ENCODE measurements at places on chromosomes 1 and 21.
A peak's percentile ranks its signal among the peaks of the same experiment; 100 is the strongest.

DNA sequence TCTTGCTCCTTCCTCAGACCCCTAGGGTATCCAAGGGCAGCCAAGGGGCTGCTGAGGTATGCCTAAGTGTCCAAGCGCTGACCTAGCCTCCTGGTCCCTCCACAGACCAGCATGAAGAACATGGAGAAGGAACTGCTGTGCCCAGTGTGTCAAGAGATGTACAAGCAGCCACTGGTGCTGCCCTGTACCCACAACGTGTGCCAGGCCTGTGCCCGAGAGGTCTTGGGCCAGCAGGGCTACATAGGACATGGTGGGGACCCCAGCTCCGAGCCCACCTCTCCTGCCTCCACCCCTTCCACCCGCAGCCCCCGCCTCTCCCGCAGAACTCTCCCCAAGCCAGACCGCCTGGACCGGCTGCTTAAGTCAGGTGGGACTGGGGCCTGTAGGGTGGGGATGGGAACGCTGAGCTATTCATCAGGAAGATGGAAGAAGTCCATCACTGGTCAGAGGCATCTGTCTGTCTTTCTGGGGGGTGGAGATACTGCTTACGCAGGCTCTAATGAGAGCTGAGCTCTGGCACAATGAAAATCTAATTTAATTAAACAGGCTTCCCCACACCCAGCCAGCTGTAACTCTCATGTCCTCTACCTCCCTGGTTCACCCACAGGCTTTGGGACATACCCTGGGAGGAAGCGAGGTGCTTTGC lies 1.8 kb downstream of the TRIM46 start:
- ATAC-seq = no peak

DNA sequence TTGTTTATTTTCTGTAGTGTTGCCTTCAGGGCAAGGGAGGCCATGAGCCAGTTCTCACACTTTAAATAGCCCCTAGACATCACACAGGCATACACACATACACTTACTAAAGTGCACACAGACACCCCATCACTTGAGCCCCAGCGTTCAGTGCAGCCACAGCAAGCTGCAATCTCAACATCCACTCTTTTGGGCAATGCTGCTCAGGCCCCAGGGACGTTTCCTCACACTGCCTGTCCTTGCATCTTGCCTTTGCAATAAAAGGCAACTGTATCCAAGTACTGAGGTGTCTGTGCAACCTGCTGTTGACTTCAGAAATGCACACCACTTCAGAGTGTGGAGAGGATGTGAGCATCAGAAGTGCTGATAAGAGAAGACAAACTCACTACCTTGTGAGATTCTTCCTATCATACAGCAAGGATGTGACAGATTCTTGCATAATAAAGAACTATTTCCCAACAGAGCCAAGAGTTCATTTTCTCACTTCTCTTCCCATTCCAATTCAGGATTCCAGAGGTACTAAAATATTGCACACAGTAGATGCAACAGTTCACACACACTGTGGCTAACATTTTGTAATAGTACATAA lies 36.2 kb downstream of the IRF2BP2 start:
- ATAC-seq = no peak

DNA sequence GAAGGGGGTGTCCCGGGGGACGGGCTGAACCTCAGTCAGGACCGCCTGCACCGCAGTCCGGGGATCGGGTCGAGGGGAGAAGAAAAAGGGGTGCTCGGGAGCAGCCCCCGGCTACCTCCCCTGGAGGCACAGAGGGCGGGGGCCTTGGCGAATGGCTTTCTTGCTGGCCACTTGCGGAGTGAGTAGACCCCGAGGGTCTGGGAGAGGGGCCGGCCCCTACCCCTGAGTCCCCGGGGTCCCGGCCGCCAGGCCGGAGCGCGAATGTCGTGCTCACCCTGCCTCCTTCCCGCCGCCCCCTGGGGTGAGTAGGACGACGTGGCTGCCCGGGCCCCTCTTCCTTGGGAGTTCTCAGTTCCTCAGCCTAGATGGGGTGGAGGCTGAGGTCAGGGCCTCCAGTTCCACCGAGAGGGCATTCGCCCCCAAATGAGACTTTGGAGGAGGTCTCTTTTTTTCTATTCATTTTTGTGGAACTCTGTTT lies 113.0 kb downstream of the OSBPL9 start:
- peak; percentile 61 for ATAC-seq

- no peak for ATAC-seq
Measured at GRCh38 chr1:216457356-216457755, 34.1 kb upstream of the USH2A start.

- no peak for ATAC-seq
Measured at GRCh38 chr1:161955606-161956005, 68.1 kb downstream of the OLFML2B start.

GRCh38 chr1:210129092-210129491 lies 103.5 kb upstream of the SERTAD4 start:
- ATAC-seq = no peak

GRCh38 chr21:36149788-36150711 lies 6.6 kb upstream of the DOP1B start:
- ATAC-seq = peak; percentile 94

DNA sequence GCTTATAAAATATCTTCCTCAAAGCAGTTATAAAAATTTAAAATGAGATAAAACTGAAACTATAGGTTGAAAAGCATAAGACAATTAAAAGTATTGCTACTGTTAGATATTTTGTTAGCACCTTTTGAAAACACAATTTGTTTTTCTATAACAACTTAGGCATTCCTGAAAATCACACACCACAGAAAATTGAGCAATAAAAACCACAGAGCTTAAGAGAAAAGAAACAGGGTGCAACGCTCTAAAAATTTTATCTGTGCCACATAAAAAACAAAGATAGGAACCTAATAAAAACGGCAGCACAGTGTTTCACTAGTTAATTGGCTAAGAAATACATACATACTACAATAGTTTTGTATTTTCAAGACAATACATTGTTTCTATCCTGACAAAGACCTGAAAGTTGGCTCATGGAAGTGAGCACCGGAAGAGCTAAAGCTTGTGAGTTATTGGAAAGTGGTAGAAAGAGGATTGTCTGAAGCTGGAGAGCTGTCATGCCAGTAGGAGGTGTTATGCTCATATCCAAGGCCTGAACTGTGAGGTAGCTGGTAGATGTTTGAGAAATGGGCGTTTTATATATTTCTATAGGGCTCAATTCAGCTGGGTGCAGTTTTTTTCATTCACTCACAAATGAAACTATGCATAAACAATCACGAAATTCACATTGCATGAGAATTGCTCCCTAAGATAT lies 45.8 kb downstream of the RGS7 start:
- ATAC-seq = no peak

DNA sequence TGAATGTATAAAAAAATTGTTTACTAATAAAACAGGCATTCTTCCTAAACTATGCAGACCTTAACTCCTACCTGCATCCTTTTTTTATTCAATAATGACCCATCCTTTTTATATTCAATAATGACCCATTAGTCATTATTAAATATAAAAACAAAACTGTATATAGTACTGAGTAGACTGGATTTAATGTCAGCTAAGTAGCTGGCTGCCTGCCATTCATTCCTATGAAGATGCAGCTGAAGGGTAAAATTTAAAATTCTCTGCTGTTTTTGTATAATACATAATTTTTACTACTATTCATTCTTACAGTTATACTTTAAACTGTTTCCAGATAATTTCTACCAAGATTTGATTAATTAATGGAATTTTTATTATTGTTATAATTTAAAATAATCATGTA lies 79.3 kb downstream of the DENND1B start:
- ATAC-seq = no peak

DNA sequence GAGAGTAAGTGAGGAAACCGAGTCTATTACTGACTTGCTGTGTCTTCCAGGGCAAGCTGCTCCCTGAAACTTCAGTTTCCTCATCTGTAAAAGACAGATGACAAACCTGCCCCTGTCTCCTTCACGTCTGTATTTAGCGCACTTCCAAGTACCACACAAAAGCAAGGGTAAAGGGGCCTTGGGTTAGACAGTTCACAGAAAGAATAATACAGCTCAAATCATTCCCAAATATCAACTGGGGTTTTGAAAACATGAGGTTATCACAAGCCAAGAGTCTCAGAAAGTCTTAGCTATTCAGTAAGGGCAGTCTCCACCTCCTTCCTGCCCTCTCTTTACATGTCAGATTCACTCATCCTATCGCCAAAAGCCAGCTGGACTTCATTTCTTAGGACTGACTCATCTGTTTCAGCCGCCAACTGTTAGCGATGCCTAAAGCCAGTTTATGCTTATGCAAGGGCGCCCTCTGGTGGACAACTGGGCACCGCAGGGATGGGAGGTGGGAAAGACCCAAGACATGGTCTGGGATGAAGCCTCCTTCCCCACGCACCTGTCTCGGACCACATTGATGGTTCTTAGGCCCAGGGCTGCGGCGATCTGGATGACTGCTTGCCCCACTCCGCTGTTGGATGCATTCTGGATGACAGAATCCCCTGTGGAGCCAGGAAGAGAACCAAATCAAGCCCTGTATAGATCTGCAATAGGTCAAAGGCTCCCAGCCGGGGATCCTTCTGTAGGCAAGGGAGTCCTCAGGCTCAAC lies 21.1 kb upstream of the SRSF4 start:
- peak; percentile 86 for ATAC-seq

DNA sequence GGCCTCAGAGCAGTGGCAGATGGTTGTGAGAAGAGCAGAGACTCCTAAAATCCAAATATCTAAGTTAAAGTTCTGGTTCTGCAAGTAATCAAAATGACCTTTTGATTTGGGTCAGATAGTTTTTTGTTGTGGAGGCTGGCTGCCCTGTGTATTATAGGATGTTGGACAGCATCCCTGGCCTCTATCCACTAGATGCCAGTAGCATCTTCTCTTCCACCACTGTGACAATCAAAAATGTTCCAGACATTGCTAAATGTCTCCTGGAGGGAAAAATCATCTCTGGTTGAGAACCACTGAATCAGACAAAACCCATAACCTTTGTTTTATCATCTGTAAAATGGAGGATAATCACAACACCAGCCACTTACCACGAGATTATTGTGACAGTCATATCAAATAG lies 5.9 kb upstream of the DPT start:
- no peak for ATAC-seq

DNA sequence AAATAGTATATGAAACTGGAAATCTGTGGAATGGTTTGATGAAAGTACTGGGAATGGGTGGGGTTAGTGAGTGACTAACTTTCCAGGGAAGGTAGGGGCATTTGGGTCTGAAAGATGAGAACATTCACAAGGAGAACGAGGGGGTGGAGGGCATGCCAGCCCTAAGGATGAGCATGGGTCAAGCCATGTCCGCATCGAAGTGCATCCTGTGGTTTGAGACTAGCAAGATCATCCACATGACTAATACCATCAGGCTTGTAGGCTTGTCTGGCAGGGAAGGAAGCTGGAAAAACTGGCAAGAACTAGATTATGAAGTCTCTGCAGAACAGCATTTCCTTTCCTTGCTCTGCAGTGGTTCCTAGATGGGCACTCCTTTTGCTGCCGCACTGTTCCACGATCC lies 70.4 kb upstream of the UBE2U start:
- no peak for ATAC-seq

- ATAC-seq = peak; percentile 36
Measured at GRCh38 chr1:182889997-182890396, 50.9 kb downstream of the DHX9 start.

GRCh38 chr1:225653463-225654276 lies 747 bp upstream of the ENAH start:
- peak; percentile 60 for ATAC-seq

- ATAC-seq = no peak
Measured at GRCh38 chr1:158577561-158577960, 2.1 kb downstream of the OR10X1 start.

- ATAC-seq = no peak
Measured at GRCh38 chr1:248625971-248626370, 8.9 kb downstream of the OR2T11 start.

DNA sequence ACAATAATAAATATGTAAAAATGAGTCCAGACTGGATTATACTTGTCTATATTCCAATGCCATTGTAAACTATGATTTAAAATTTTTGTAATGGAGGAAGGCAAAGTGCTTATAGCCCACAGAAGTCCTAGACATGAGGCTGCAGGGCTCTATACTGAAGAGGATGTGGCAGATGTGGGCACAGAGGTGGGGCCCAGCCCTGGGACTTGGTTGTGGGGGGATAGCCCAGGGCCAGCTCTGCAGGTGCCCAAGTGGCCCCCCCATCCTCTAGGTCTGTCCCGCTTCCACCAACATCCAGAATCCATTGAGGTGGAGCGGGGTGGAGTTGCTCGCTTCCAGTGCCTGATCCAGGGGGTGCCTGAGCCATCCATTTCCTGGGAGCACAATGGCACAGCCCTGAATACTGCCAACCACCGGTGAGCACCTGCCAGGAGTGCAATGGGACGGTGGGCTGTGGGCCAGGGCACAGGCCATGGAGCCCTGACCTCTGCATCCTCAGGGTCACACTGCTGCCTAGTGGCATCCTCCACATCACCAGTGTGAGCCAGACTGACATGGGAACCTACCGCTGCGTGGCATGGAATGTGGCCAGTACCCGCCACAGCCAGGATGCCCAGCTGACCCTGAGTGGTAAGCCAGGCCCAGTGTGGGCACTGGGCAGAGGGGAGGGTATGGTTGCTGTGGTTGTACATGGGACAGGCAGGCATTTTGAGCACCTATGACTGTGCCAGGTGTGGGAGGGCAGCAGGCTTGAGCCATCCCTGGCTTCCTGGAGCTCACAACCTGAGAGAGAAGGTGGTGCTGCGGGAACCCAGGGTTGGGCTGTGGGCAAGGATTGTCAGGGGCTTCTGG lies 21.0 kb downstream of the SLC27A3 start:
- ATAC-seq = no peak

DNA sequence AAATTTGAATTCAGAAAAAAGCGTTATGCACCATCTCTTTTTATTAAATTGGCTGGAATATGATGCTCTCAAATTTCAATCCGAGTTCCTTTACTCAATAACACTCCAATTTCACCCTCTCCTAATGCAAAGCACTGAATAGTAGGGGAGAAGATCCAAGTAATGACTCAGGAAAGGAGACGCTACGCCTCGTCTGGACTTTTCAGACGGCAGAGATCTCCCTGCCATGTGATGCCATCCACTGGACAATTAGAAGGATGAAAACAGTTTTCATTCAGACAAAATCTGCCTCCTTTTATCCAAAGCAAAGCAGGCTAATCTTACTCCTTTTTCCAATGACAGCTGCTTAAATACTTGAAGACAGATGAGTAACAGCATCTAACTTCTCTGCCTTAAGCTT lies 242.4 kb upstream of the GREM2 start:
- ATAC-seq = no peak

- ATAC-seq = no peak
Measured at GRCh38 chr1:157245823-157246222, 107.6 kb upstream of the ETV3 start.

DNA sequence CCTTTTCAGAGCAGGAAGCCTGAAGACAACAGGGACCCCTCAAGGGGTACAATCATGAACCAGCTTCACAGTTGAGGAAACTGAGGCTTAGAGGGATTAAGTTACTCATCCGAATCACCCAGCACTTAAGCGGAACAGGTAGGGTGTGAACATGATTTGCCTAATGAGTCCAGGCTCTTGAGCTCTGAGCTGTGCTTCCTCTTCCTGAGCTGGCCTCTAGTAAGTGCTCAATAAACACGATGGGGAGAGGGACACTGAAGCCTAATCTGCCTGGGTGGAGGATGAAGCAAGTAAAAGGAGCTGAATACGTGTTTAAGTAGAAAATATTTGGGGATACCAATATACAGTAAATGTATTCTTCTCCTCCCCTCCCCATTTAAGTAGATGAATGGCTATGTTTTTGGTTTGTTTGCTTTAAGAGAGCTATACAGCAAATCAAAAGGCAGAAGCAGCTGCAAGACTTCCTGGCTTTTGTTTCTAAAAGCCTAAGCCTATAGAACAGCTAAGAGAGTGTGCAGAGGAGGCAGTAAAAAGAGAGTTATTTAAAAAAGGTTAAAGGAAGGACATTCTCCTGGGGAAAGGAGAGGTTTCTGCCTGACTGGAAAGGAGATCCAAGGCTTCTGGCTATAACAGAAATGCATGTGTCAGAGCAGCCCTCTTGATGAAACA lies 20.5 kb downstream of the STPG1 start:
- ATAC-seq = peak; percentile 77

Data from stimulated activated memory B cell treated with anti-CD40 and anti-IgM and Interleukin-4, amounts not matched to agents 10 μg/mL and 1 μg/mL and 100 μg/mL, for 72 hours (primary cell).